T-cell (primary cell): ENCODE measurements at places on chromosomes 1 and 21.

GRCh38 chr1:1183221-1183747 lies 9.6 kb downstream of the TTLL10 start:
- no peak for DNase-seq

DNA sequence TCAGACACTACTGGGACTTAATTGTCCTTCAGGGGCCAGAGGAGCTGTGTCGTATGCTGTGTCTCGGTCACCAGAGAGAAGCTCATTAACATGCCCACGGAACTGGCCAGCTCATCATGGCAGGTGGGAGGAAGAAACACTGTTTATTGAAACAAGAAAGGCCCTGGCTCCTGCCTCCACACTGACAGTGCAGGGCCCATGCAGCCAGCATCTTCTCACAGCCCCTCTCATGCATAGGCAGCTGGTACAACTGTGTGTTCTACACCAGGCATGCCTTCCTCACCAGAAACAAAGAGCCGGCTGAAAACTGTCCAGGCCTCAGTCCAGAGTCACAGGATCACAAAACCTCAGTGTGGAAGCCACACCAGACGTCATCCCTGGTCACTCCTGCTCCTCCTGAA lies 106.0 kb downstream of the UBE2U start:
- DNase-seq = no peak

DNA sequence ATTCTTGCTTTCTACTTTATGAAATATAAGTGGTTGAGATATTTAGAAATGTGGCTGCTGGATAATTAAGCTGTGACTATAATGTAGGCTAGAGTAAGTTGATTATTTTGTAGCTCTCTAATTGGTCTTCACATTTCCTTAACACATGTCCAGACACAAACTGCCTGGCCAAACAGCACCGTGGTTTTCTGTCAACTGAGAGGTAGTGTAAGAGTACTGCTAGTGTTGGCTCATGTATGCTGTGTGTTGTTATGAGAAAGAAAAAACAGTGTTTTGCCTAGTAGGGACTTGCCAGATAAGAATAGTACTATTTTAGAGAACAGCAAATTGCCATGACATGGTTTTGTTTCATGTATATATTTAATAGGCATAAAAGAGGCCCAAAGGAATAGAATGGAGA lies 37.1 kb downstream of the TMED5 start:
- DNase-seq = no peak

GRCh38 chr1:167291539-167292185 lies 71.0 kb downstream of the POU2F1 start:
- DNase-seq = no peak

- DNase-seq = no peak
These were observed 162.2 kb upstream of the RAB4A start for GRCh38 chr1:229108598-229109201.
